ENCODE measurements at places on chromosomes 12 and 14.

GRCh38 chr12:112686373-112686772 lies 105.2 kb upstream of the RPH3A start:
- DNase-seq, result no peak

DNA sequence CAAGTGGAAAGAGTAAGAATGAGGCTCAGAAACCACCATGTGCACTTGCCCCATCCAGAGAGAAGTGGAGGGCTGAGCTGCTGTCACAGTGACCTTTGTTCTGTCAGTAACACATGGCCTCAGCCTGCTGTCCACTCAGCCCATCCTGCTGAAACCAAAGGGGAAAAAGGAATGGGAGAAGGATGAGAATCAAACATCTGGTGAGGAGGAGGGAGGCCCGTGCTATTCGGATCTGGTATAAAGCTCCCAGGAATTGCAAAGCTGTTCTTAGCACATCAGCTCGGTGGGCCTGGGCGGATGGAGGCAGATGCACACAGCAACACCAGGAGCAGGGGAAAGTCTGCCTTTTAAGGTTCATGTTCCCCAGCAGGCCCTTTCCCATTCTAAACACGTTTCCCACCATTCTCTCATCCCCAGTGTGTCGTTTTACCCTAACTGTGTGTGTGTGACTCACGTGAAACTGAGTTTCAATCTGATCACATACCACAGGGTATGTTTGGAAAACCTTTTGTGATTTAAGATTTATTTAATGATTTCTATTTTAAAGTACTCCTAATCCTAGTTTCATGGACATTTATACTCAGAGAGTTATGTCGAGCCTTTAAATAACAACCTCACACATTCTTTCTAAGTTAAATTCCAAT lies 36.8 kb downstream of the RTRAF start:
- DNase-seq, result no peak

DNA sequence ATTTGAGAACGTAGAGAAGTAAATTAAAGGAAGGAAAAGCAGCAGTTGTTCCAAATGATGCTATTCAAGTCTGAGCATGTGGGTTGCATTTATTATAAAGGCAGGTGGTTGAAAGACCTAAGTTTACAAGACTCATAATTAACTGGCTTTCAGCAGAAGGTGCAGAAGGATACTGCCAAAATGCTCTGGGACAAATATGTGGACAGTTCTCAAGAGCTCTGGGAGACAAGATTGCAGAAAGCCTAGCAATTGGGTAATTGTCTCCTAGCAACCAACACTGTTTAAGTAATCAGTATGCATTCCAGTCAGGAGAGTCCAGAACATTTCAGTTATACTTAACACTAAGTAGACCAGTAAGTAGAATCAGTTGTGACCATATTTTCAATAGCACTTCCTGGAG lies 131.5 kb downstream of the GPR135 start:
- DNase-seq, result no peak

DNA sequence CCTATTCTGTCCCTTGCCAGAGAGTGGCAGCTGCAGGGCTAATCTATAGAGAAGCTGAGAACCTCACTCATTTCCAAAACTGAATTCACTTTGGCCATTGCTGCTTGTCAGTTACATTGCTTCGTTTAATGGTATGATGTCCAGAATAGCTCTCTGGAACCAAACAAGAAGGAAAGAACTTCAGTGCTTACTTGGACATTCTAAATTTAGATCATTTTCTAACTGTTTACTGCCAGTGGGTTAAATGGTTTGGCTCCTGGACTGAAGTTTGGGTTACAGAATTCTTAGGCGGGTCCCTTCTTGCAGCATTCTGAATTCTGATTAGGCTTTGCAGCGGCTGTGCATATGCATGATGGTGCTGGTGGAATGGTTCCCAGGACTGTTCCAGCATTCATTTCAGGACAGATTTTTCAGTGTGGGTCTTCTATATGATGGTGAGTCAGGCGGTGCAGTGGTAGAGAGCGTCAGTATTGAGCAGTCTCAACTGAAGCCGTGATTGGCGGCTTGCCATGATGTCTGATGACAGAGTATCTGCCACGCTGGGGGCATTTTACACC lies 148.7 kb downstream of the DYRK2 start:
- no peak for DNase-seq

DNA sequence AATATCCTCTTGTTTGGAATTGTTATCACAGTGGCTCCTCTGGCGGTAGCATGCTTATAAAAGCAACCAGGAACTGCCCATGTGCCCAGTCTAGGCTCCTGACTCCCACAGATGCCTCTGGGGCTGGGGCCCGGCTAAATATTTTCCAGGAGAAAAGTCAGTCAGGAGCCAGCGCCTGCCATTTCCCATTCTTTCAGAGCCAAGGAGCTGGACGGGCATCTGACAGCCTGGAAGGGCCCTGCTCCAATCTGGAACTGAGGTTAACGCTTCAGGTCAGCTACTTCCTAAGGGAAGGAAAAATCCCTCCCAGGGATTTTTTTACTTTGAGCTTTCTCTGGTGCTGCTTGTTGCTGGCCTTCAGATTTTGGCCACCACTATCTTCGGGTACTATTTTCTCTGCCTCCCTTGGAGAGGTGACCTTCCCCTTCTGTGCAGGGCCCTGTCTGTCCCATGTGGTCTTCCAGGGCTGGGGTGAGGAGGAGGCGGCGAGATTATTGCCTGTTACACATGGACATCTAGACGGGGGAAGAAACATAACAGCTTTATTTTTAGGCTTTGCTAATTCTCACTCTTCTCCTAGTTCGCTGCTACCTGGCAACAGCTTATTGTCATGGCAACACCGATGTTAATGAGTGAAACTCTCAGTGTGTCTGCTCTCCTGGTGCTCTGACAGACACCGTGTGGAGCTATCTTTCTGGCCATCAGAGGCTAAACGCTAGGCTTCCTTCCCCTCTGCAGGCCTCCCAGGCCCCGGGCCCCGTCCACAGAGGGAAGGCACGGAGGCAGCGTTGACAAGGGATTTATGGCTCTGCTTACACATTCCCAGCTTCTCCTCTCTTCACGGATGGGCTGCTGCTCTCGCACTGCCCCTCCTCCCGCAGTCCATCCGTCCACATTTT lies 160.4 kb downstream of the CACNA1C start:
- DNase-seq, result no peak

- no peak for DNase-seq
Observed at GRCh38 chr14:99522025-99522401, 40.8 kb downstream of the CCNK start.

DNA sequence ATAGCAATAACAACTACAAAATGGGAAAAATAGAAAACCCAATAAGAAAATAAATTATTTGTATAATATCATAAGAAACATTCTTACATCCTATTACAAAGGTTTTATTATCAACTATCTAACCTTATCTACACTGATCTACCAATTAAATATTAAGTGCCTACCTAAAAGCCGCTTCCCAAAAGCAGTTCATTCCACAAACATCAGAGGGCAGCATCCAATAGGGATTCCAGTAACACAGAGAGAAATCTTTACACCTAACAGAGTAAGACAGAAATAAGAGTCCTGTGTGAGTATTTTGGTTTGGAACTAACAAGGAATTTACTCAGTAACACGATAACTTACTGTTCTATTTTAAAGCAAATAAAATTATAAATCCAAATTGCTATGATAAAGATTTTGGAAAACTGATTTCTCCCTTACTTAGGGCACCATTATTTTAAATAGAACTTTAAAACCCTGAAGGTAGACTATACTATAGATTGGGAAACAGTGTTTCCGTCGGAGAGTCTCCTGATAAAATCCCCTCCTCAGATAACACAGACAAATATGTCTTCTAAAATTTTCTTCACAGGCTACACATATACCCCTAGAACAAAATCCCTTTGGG lies 15.0 kb downstream of the GXYLT1 start:
- peak; percentile 69 for DNase-seq

GRCh38 chr12:103780992-103781391 lies 60.0 kb downstream of the NT5DC3 start:
- no peak for DNase-seq

DNA sequence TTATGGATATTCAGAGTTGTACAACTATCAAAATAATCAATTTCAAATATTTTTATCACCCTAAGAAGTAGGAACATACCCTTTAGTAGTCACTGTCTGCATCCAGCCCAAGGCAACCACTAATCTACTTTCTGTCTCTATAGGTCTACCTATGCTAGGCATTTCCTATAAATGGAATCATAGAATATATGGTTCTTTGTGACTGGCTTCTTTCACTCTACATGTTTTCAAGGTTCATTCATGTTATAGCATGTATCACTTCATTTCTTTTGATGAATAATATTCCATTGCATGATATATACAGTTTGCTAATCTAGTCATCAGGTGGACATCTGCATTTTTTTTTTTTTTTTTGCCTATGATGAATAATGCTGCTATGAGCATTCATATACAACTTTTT lies 112.4 kb downstream of the PPP1R12A start:
- DNase-seq, result no peak

DNA sequence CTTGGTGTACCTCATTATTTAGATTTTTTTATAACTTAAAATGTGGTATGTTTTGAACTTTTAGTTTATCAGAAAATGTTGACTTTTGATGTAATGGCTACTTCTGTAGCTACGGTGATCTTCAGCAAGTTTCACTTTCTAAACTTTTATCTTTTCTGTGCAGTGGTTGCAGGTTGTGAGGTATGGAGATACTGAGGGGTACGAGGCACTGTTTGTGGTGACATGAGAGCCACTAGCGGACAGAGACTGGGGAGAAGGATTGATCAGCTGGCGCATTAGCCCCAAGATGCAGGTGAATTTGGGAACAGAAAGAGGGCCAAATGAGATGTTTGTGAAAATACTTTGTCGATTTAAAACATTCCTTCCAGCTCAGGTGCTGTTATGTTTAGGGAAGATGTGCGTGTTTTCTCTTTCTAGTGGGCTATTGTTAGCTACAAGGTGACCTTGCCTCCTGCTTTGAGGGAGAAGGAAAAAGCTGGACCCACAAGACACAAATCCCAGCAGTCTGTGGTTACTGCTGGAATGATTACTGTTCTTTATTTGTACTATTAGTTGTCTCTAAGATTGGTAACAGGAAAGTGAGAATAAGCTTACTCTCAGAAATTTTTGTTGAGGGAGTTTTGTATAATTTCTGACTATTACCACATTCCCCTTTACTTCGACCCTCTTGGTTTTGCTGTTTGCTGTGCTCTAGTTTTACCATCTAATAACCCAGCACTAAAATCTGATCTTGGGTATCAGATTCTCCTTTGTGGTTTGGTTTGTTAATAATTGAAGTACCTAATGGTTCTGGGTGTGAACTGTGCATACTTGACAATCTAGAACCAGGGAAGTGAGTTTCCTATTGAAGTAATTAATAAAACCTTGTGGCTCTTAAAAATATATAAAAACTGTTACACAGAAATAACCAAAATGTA lies 61.7 kb downstream of the FBXO34 start:
- no peak for DNase-seq

- DNase-seq, result no peak
Observed at GRCh38 chr12:80708259-80708974, 983 bp downstream of the MYF6 start.
